ENCODE measurements at places on chromosomes 11 and 22. TPM values are rescaled to one million over a fixed set of nuclear protein-coding genes. Genes with fewer than 3 reads are reported as not detected.
A peak's percentile ranks its signal among the peaks of the same experiment; 100 is the strongest.

- DNase-seq, result no peak
Measured at GRCh38 chr22:46619240-46619829, 851 bp upstream of the GRAMD4 start.

DNA sequence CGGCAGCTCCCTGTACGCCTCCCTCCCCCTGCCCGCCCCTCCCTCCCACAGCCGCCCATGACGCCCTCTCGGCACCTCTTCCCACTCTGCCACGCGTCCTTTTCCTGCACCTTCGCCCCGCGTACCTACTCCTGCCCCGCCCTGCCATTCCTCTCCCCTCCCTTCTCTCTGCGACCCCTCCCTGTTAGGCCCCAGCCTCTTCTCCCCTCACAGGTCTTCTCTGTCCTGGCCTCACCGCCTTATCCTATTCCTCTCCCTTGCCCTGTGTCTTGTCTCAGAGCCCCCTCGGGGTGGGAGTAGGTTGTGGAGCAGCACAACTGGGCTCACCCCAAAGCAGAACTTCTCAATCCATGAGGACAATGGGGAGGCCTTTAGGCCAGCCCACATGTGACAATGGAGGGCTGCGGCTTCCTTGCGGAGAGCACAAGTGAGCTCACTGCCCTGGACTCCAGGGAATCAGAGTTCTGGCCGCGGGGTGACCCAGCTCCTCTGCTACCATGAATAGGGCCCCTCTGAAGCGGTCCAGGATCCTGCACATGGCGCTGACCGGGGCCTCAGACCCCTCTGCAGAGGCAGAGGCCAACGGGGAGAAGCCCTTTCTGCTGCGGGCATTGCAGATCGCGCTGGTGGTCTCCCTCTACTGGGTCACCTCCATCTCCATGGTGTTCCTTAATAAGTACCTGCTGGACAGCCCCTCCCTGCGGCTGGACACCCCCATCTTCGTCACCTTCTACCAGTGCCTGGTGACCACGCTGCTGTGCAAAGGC lies 539 bp downstream of the SLC35C1 start:
- DNase-seq, result peak; percentile 58

DNA sequence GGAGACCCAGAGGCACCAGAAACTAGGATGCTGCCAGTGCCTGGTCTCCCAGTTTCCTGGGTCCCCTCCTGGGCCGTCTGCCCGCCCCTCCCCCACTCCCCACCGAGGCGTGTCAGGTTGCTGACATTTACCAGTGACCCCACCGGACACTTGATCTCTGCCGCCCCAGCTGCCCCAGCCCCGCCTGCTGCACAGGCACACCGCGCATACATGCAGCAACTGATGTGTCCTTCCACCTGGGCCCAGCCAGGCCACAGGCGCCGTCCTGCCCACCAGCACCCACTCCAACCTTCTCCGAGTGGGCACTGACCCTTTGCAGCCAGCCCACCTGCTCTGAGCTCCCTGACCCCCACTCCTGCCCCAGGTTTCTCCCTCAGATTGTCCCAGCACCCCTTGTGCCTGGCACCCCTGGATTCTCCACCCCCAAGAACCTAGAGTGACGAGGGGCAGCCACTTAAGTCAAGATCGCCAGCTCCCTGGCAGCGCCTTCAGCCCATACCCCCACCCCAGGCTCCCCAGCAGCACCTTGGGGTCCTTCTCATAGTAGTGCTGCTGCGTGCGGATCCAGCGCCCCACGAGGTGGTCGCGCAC lies 548 bp downstream of the PYGM start:
- DNase-seq, result no peak

GRCh38 chr22:50626850-50627641 lies 906 bp downstream of the ARSA start:
- DNase-seq, result peak; percentile 73

DNA sequence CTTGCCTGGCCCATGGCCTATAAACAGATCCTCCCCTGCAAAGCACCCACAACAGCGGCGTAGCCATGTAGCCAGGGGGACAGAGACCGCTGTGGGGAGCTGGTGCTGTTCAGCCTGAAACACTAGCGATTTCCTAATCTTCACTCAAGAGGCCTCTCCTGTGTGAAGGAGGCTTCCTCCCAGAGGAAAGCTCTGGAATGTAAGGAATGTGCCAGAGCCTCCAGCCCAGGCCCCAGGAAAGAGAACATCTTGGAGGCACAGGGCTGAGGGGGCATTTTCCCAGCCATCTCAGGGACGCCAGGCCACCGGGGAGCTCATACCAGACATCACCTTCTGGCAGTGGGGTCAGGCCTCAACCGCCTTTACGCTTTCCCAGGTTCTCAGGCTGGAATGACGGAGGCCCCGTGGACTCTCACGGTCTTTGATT lies 24.0 kb downstream of the MIAT start:
- DNase-seq, result no peak

- no peak for DNase-seq
Measured at GRCh38 chr22:33519071-33519973, 401.0 kb downstream of the LARGE1 start.

DNA sequence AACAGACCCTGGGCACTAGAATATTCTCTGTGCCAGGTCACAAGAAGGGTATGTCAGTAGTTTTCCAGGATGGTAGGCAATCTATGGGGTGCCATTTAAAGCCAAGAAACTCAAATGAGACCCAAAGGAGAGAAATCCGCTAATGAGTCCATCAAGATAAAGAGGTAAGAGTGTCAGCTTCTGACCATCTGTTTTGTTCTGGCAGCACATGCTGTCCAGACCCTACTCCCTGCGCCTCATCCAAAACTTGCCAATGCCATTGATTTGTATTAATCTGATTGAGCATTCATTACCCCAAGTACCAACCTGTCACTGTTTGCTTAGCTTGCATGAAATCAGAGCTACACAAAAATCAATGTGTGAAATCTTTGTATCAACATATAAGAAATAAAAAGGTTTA lies 229.0 kb downstream of the BLID start:
- no peak for DNase-seq

Gene LDHAL6A
- not detected for total RNA-seq
